ENCODE measurements at places on chromosomes 4 and X.

DNA sequence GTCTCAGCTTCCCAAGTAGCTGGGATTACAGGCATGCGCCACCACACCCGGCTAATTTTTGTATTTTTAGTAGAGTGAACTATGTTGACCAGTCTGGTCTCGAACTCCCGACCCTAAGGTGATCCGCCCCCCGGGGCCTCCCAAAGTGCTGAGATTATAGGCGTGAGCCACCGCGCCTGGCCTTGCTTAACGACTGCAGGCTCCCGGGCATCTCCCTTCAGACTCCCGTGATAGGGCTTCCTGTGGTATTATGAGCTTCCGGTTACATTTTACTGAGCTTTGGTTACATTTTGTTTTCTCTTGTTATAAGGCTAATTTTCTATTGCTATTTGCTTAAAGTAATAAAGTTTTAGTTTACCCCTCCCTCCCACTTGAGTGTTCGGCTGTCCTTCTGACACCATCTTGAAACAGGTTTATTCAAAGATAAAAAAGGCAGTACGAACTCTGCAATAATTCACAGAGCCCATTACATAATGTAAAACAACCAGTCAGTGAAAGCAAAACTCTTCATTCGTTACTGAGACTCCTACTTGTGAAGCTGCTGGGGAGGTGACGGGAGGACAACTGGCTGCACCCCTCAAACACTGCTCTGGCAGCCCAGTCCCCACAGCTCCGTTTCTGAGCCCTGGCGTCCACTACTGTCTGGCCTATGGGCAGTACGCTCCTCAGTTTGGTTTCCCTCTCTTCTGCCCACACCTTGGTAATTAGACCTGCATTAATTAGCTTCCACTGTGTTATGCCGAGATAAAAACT, 795.7 kb upstream of the SLIT2 start:
- no peak for DNase-seq

- no peak for DNase-seq
Observed at GRCh38 chr4:76447393-76447851, 12.4 kb downstream of the SHROOM3 start.

DNA sequence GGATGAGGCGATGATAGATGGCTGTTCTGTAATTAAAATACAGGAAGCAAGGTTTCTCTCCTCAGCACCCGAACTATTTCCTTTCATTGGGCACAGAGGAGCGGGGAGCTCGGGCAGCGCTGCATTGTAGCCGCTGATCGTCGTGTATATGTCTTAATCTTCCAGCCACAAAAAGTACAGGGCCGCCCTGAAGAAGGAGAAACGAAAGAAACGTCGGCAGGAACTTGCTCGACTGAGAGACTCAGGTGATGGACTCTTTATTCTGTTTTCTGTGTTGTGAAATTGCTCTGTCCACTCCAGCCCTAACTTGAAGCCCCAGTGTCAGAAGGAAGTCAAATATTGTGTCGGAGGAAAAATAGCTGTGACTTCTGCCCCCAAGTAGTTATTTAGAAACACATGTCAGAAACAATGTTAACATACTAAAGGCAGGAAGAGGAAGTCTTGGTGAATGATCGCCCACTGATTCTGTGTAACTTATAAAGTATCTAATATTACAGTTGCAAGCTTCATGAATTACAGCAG, 546 bp downstream of the ZRSR2 start:
- no peak for DNase-seq

GRCh38 chr4:184156163-184156920, 61.3 kb downstream of the ENPP6 start:
- DNase-seq, result peak; percentile 46

GRCh38 chr4:26217961-26218676, 102.7 kb upstream of the RBPJ start:
- peak; percentile 58 for DNase-seq

DNA sequence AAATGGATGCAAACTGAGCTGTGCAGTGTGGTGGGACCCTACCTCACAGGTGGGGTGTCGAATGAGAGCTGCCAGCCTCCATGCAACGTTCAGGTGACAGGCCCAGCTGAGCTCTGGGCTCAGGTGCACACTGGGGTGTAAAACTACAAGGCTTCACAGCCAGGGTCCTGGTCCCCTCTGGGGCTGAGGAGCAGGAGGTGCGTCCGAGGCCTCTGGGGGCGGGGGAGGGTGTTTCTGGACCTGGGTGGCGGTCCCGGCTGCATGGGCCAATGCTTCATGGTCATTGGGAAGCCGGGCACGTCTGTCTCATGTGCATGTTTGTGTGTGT, 26.5 kb upstream of the SORCS2 start:
- no peak for DNase-seq

DNA sequence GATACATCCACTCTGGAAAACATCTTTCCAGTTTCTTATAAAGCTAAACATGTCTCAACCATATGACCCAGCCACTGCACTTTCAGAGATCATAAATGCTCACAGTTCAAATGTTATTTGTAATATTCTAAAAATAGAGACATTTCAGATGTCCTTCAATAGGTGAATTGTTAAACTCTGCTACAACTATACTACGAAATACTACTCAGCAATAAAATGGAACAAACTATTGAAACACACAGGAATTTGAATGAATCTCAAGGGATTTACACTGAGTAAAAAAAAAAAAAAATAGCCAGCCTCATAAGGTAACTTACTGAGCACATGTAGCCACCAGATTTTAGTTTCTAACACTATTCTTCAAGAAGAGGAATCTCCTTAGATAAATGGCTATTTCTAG, 253.9 kb downstream of the PCDH18 start:
- no peak for DNase-seq

GRCh38 chr4:98444371-98444770, 183.2 kb downstream of the RAP1GDS1 start:
- DNase-seq, result no peak

- no peak for DNase-seq
Observed at GRCh38 chrX:140141444-140142029, 176.2 kb upstream of the CXorf66 start.

GRCh38 chrX:129641469-129641868, 13.3 kb downstream of the APLN start:
- no peak for DNase-seq

- DNase-seq, result no peak
Observed at GRCh38 chr4:1047106-1047975, 35.9 kb downstream of the FGFRL1 start.

DNA sequence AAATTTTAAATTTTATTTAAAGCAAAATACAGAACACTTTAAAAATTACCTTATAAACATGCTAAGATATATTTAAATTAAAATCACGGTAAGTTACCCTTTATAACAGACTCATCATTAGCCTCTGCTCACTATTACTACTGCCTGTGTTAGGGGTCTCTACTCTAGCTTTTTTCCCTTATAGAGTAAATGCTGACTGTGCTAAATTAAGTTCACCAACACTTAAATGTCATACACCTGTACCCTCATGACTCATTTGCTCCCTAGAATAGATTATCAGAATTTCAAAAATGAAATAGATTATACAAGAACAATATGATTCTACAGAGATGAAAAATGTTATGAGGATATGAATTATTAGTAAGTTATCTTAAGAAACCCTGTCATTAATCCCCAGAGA, 131.1 kb upstream of the INPP4B start:
- no peak for DNase-seq

DNA sequence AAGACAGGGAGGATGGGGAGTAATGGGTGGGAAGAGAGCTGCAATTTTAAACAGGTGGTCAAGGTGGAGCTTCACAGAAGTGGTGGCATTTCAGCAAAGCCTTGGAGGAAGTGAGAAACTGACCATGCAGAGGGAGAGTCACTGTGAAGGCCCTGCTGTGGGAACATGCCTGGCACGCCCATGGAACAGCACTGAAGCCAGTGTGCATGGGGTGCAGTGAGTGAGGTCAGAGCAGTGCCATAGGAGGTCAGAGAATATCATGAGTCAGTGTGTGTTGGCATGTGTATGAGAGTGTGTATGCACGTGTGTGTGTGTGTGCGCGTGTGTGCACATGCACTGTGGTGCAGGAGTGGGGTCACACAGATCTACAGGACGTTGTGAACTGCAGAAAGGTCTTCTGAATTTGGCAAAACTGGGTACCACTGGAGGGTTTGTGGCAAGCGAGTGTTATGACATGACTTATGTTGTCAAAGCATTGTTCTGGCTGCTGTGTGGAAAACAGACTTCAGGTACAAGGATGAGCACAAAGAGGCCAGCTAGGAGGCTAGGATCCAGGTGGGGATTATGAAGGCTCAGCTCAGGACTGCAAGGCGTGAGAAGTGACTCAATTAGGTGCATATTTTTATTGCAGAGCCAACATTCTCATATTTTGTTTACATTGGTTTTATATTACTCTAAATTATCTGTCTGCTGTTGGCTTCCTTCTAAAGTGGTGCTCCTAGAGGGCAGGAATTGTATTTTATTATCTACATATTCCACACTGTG, 34.0 kb downstream of the ZNF827 start:
- DNase-seq, result no peak

DNA sequence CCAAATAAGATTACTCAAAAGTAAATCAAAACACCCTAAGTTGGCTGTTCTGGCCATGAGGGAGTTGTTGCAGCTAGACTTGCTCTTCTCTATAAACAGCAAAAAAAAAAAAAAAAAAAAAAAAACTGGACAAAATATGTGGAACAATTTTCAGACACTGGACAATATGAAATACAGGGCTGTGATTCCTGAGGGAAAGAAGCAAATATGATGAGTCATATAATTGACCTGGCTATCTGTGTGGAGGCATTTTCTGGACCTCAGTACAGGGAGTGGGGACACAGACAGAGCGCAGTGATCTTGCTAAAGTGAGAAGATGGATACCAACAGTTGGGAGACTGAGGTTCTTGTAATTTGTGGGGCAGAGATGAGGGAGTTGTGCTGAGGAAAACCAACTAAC, 192.0 kb upstream of the HAND2 start:
- no peak for DNase-seq

DNA sequence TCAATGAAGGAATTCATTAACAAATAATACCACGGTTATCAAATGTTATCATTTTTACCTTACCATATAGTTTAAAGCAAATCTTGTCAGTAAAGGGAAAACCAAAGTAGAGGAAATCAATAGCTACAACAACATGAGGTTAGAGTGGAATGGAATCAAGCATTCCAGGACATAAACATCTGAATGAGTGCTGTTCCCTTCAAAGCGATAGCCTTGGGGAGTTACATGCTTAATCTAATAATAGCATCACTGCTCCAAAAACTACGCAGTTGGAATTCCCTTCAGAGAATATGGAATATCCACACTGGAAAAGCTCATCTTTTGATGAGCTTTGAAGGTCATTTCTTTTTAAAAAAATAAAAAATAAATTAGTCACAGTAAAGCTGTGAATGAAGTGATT, 31.2 kb downstream of the PDE5A start:
- DNase-seq, result no peak
